ENCODE measurements at places on chromosomes 5 and 9.

- no peak for DNase-seq
Observed at GRCh38 chr5:14123551-14123950, 19.6 kb upstream of the TRIO start.

GRCh38 chr9:35481347-35481975 lies 8.4 kb upstream of the RUSC2 start:
- DNase-seq: no peak

DNA sequence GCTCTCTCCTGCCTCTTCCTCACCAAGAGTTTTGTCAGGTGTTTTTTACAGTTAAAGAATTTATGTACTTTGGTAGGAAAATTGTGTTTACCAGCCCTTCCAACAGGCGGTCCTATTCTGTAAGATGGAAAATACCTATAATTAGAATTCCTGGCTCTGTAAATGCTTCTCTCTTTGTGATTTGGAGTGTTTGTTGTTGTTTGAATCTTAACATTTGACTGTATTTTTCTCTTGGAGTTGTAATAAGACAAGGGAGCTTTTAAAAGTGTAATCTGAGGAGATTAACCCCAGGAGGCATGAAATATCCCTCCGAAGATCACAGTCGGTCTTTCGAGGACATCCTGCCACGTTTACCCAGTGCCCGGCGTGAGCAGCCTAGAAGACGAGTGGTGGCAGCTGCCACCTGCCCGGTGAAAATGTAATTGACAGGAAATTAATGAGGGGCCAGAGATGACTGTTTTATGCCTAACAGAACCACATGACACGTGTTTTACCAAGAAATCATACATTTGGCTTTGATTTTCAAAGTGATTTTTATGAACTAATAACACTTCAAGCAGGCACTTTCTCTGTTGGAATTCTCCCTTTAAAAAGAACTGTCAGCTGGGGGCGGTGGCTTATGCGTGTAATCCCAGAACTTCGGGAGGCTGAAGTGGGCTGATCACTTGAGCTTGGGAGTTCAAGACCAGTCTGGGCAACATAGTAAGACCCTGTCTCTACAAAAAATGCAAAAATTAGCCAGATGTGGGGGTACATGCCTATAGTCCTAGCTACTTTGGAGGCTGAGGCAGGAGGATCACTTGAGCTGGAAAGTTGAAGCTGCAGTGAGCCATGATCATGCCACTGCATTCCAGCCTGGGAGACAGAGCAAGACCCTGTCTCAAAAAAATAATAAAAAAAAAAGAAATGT lies 20.0 kb downstream of the ANKRD33B start:
- DNase-seq: no peak

- DNase-seq: no peak
Observed at GRCh38 chr5:14122089-14122488, 21.1 kb upstream of the TRIO start.

DNA sequence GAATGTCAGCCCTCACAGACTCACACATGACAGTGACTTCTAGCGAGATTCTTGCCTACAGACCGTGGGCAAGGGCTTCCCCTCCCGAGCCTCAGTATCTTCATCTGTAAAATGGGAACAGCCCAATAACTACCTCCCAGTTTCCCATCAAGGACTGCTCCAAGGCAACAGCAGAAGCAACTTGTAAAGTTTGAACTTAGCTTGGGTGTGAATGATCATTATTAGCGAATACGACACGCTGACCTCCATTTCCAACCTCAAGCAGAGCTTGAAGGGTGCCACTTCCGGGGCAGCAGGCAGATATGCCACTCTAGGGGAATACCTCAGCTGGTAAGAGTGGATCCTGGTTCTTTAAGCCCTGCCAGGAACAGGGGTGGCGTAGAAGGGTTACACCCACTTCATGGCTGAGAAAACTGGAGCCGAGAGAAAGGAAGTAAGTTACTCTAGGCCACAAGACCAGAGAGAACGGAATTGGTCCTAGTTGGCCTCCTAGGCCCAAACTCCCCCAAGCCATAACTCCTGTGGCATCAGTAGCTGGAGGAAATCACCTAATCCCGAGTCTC lies 2.0 kb downstream of the RNF44 start:
- no peak for DNase-seq

- no peak for DNase-seq
Observed at GRCh38 chr9:111566234-111566633, 33.2 kb downstream of the PTGR1 start.

GRCh38 chr5:92907938-92908606 lies 672.9 kb downstream of the NR2F1-AS1 start:
- DNase-seq: no peak

DNA sequence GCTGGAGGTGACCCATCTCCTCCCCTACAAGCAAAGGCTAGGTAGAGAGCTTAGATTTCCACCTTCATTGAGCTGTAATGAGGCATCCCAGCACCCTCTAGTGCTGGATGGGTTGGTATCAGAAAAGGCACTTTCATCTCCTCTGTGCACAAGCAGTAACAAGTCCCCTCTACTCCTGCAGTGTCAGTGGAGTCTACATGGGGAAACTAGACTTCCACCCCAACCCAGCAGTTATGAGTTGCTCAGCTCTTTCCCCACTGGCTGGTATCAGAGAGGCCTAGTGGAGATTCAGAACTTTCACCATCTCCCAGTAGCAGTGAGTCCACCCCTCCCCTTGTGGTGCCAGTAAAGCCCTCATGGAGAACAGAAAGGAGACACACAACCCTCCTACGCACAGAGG lies 17.9 kb downstream of the FCN1 start:
- peak; percentile 11 for DNase-seq
